Amygdala (tissue), 56 donors: ENCODE measurements at places on chromosomes 3 and 15.

DNA sequence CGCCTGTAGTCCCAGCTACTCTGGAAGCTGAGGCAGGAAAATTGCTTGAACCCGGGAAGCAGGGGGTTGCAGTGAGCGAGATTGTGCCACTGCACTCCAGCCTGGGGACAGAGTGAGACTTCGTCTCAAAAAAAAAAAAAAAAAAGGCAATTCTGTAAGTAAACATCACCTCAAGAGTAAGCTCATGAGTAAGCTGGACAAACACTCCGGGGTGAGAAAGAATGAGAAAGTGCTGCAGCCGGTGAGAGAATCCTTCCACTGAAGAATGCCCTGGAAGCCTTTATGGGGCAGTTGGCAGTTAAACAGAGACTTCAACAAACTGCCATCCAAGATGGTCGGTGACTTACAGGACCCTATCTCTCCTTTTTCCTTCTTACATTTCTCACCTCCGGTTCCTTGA is 47.5 kb downstream of the FEZF2 start:
- no peak for DNase-seq

DNA sequence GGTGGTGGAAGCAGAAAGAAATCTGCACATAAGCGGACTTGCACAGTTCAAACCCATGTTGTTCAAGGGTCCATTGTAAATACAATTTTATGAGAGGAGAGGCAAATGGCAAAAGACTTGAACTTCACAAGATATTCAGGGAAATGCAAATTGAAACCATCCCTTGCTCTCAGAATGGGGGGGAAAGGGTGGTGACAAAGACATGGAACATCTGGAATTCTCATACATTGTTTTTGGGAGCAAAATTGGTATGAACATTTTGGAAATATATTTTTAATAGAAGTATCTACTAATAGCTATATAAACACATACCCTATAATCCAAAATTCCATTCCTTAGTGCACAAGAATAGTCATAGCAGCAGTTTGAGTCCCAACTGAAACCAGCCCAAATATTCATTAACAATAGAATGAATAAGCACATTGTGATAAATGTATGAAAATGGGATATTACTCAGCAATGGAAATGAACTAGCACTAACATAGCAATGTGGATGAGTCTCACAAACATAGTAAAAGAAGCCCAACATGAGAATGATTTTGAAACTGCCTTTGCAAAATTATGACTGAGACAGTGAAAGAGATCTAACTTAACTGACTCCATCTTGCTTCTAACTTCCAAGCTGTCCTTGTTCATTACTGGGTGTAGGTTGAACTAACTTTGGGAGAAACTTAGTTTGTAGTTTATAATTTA is 77.2 kb downstream of the CD200R1L start:
- no peak for DNase-seq

DNA sequence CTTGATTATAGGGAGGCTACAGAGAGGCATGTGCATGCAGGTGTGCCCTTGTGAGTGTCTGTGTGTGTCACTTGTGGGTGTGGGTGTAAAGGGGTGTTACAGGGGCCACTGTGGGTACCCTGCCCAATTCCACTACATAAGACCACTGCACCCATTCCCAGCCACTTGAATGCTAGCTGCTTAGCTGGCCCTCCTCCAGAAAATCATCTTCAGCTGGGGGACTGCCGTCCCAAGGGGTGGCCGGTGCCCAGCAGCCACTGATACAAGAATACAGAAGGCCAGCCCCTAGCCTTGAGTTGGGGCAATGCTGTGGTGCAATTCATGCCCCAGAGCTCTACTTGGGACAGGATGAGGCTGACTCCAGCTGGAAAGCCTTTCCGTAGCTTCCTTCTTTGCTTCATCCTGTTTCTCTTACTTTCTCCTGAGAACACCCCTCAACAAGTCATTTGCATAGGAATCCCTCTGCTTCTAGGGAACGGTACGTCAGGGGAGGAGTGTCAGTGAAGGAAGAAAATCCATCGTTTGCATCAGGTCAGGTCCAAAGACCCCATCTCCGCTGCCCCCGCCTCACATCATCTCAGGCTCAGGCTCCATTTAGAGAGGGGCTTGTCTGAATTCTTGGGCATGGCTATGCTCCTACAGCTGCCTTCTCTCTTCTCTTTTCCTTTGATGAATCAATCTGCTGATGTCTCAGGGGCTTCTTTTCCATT is 72.0 kb downstream of the SCN5A start:
- DNase-seq = no peak

GRCh38 chr3:56792193-56792592 is 9.6 kb downstream of the ARHGEF3 start:
- no peak for DNase-seq
